ENCODE measurements at places on chromosomes 7 and 10.
A peak's percentile ranks its signal among the peaks of the same experiment; 100 is the strongest.

GRCh38 chr10:69375307-69376151 lies 41.2 kb downstream of the TACR2 start:
- DNase-seq: no peak

DNA sequence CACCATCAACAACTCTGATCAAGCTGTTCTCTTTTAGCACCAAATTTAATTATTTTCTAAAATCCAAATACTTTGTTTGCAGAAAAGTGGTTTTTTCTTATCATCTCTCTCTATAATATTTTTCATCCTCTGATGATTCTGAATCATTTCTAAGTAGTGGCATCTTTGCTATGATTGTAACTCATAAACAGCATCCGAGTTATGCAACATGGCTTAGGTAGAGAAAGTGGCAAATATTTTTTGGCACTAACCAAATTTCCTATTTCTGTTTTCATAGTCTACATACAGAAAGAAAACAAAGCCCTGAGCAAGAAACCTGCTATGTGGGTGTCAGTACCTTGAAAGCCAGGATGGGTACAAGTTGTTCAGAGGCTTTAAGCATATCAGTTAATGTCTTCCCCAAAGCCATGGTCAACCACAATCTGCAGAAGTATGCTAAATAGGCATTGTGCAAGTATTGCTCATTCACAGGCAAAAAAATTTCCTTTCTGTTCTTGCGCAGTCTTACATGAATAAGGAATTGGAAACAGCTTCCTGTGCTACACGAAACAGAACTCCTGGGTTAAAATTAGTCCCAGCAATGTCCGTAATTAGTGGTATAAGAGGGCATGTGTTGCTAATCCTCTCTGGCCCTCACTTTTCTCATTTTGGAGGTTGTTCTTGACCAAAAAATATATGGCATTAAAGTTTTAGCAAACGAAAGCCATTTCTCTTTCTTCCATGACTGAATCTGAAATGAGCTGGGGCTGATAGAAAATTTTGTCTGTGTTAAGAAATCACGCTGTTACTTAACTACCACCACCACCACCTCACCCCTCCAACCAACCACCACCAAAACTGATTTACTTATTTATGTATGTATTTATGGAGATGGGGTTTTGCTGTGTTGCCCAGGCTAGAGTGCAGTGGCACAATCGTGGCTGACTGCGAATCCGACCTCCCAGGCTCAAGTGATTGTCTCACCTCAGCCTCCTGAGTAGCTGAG lies 325.6 kb upstream of the MAGI2 start:
- no peak for DNase-seq

GRCh38 chr10:8065651-8066050 lies 11.2 kb downstream of the GATA3 start:
- DNase-seq: no peak

DNA sequence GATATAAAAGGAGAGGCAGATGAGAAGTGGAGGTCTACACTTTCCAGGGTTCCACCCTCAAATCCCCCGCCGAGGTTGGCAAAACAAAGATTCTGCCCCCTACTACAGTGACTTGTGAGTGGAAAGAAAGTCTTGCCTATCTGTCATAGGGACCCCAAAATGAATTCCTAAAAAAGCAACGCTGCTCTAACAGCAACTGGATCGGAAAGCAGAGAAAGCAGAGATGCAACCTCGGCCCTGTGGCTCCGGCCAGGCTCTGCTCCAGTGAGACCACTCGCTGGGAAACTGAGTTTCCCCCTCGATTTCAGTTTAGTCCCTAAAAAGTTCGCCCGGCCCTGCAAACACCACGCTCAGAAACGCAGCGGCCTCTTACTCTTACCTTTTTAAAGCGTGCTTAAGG lies 297.9 kb upstream of the NFE2L3 start:
- no peak for DNase-seq

- no peak for DNase-seq
Observed at GRCh38 chr10:133454204-133454893, 604 bp downstream of the SCART1 start.

DNA sequence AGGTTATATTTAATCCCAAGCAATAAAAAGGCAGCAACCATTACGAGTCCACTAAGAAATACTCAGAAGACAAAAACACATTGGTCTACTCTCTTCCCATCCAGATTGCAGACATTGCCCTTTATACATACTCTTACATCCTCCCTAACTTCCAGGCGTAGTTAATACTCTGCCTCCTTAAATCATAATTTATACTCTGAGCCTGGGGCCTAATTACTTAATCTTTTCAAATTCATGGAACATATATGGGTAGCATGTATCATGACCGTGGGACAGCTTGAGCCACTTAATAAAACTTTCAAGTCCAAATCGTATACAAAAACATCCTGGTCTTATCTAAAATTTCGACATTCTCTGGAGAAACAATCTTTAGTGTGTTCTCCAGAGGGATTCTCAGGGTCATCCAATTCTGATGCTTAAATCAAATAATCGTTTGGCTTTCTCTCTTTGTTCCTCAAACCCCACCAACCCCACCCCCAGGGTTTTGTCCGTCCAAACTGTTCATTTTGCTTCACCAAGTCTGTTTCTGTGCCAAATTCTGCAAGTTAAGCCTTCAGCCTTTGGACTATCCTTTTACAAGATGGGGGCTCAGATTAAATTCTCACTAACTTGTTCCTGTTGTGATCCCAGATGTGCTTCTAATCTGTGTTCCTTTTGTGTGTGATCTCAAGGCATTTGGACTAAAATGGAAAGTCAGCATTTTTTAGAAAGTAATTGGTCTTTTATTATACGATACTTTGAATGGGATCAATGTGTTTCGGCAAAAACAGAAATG lies 86.4 kb downstream of the ADAM12 start:
- no peak for DNase-seq

DNA sequence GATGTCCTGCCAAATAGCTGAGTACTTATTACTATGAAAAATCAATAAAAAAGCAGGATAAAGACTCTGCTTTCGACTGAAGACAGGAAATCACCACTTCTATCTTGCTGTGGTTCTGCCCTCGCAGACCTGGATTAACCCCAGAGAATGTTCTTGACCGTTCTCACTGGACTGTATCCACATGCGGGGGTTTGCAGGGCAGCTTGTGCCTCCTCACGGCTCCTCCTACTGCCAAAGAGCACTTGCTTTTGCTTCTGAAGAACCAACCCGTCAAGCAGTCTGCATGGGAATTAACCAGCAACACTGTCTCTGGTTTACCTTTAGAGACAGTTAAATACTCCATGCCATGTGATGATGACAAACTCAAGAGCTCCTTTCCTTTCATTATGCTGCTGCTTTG lies 184.0 kb downstream of the GFRA1 start:
- no peak for DNase-seq

GRCh38 chr7:137146012-137146455 lies 197.5 kb downstream of the PTN start:
- DNase-seq: no peak

DNA sequence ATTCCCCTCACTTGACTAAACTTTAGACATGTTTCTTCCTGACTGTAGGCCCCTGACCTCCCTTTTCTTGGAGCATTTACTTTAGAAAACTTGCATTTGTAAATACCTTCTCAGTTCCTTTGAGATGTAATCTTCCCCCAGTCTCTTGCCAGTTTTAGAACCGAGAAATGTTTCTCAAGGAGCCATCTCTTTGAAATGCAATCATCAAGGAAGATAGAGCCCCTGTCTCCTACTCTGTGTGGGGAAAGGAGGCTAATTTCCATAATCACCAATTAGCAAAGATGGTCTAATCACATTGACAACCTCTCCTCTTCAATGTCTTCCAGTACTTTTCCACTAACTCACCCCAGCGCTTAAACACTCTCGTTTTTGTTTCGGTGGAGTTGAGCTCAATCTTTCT lies 70.0 kb upstream of the SMIM30 start:
- DNase-seq: no peak

GRCh38 chr10:26481315-26481692 lies 43.2 kb downstream of the APBB1IP start:
- no peak for DNase-seq

DNA sequence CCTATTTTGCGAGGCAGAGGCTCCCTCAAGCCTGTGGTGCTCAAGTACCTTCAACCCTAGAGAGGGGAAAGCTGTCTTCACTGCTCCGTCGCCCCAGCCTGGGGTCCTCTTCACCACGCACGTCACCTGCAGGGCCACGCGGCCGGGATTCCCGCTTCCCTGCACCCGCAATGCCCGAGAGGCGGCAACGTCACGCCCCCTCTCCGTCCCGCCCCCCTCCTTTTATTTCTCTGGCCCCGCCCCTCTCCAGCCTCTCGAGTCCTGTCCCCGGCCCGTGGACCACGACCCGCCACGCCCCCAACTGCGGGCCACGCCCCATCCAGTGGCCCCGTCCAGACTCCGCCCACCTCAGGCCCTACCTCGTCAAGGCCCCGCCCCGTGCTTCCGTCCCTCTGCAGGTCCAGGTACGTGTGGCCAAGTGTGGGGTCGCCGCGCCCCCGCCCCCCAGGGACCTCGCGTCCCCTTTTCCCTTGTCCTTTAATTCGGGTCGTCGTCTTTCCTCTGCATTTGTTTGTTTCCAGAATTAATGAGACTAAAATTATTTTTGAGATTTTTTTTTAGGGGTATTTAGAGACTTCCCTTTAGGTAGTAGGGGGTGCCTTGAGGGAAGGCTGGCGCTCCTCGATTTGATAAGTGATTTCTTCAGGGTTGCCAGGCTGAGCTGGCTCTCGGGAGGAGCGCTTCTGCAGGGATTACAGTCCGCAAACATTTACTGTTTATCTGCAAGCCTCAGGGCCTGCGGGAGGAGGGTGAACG lies 69.8 kb upstream of the BAIAP2L1 start:
- peak; percentile 1 for DNase-seq

- peak; percentile 29 for DNase-seq
Observed at GRCh38 chr10:97640868-97641811, 669 bp downstream of the PI4K2A start.

DNA sequence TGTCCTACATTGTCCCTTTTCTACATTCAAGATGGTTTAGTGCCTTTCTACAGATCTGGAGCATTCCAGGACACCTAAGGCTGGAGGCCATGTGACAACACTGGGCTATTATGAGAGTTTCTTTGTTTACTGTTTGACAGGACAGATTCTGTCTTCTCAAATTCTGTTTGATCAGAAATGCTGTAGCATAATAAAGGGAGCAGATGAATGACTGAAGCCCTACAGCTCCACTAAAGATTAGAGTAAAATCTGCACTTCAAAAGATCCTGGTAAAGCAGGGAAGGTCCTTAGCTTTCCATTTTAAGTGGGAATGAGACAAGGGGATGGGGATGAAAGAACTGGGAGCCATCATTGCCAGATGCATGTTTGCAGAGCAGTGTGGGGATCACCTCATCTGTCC lies 38.4 kb downstream of the TMEM229A start:
- no peak for DNase-seq

- no peak for DNase-seq
Observed at GRCh38 chr7:105831302-105831620, 45.1 kb downstream of the ATXN7L1 start.
